T-helper 2 cell (primary cell): ENCODE measurements at places on chromosomes 12 and 14.
A peak's percentile ranks its signal among the peaks of the same experiment; 100 is the strongest.

GRCh38 chr12:109020796-109021380 lies at the start of gene SVOP:
TSS of gene SVOP (minus strand) at chr12:109021068. CDS start at chr12:109020868, 200 bp downstream.
- DNase-seq: no peak

DNA sequence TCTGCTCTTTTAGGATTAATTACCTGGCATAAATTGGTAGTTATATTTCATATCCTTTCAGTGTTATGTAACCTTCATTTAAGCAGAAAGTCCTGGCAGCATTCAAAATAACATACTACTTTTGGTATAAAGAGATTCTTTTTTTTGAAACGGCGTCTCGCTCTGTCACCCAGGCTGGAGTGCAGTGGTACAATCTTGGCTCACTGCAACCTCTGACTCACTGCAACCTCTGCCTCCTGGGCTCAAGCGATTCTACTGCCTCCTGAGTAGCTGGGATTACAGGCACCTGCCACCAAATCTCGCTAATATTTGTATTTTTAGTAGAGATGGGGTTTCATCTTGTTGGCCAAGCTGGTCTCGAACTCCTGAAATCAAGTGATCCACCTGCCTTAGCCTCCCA lies 9.2 kb downstream of the KTN1 start:
- DNase-seq: no peak

DNA sequence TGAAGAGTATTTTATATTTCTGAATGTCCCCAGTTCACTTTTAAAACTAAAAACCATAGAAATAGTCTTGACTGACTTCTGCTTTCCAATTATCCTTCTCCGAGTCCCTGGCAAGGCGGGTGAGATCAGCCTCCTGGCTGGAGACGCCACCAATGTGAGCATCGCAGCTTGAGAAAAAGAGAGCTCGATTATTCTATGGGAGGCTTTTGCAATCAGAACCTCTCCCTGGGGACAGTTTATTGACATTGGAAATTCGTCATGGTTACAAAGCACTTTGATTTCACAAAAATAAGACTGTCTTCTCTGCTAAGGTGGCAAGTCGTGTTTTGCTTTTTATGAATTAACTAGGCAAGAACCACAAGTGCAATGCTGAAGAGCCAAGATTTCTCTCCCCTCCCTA lies 23.6 kb upstream of the GPHB5 start:
- DNase-seq: no peak

GRCh38 chr12:50057896-50058670 lies 687 bp downstream of the ASIC1 start:
- DNase-seq: no peak

DNA sequence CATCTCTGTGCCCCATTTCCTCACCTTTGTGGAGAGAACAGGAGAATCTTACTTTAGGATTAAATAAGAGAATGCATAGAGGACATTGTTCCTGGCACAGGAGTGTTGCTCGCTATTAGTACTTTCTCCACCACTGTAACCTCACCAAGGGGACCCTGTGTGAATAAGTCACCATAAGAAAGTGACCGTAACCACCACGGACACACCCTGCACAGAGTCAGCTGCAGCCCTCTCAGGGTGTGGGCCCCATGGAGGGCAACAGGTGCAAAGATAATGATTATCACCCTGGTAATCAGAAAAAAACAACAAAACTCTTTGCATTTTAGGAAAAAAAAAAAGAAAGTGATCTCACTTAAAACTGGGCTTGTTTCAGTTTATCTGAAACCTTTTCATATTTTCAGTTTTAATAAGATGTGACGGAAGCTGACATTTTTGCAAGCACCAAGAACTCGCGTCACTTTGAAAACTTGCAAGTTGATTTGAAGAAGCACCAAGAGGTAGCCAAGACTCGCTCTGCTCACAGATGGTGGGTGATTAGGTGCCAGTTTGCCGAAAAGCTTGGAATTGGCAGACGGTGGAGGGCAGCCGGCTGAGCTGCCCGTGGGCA lies 87.0 kb upstream of the VRK1 start:
- peak; percentile 69 for DNase-seq
